ENCODE measurements at places on chromosomes 12 and 14.
A peak's percentile ranks its signal among the peaks of the same experiment; 100 is the strongest.

DNA sequence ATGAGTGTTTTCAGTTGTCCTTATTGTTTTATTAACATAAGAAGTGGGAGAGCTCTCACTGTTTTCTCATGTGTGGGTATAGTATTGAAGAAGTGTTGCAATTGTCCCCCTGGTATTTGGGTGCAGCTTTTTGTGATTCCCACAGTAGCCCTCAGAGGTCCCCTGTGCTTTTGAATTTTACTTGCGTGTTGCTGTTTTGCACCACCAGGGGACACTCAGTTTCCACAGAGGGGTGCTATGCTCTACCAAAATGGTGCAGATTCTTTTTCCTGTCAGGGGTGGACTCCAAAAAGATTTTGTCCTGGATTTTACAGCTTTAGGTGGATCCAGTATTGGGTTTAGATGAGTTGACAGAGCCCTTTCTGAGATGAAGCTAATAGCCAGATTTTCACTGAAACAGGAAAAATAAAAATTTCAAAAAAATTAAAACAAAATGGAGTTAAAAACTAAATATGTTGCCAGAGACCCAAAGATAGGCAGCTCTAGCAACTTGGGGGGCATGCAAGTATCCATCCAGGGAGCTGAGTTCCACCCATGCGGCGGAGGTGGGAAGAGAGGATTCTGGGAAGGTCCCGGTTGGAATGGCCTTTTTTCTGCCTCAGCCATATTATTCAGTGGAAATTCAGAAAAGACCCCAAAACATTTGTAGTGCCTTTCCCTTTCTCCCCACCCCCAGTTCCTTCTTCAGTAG, 50.2 kb downstream of the TTLL5 start:
- no peak for DNase-seq

DNA sequence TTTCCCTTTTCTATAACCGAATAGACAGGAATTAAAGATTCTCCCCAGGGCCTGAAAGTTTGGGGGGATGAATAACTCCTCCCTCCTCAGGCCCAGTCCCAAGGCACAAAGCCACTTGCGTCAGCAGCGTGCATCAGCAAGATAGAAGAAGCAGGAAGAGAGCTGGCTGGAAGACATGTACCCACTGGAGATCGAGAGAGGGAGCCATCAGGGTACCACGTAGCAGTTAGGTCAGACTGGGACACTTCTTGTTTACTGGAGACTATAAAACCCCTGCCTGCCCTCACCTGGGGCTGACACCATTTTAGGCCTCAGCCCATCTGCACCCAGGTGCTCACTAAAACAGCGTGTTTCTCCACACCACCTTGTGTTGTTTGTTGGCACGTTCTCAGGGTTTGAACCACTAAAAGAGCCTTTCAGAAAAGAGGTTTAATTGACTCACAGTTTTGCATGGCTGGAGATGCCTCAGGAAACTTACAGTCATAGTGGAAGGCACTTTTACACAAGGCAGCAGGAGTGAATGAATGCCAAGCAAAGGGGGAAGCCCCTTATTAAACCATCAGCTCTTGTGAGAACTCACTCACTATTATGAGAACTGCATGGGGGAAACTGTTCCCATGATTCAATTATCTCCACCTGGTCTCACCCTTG, 93.2 kb downstream of the TMTC3 start:
- no peak for DNase-seq

DNA sequence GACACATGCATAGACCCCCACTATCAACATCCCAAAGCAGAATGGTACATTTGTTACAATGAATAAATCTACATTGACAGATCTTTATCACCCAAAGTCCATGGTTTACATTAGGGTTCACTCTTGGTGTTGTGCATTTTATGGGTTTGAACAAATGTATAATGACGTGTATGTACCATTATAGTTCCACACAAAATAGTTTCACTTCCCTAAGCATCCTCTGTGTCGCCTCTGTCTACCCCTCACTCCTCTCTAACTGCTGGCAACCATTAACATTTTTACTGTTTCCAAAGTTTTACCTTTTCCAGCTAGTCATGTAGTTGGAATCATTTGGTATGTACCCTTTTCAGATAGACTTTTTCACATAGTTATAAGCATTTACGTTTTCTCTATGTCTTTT, 69.5 kb upstream of the LMO3 start:
- DNase-seq, result no peak

DNA sequence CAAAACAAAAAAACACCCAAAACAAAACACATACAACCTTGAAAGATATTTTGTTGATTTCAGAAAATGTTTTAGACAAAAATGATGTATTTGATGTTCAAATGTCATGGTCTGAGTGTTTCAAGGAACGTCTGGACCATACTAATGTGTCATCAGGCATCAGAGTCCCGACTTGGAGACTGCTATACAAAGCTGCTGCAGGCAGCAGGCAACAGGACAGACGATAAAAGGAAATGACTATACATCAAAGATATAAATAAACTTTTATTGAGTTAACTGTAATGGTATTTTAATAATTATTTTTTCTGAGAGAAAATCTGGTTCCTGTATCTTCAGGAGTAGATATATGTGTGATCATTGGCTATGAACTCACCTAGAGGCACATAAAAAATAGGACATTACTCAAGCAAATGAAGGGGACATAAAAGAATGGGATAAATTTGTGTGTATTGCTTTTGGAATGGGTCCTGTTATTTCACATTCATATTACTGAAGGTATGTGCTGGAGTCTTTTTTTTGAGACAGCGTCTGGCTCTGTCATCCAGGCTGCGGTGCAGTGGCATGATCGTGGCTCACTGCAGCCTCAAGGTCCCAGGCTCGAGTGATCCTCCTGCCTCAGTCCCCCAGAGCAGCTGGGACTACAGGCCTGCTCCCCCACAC, 87.3 kb upstream of the HECTD1 start:
- DNase-seq, result no peak

DNA sequence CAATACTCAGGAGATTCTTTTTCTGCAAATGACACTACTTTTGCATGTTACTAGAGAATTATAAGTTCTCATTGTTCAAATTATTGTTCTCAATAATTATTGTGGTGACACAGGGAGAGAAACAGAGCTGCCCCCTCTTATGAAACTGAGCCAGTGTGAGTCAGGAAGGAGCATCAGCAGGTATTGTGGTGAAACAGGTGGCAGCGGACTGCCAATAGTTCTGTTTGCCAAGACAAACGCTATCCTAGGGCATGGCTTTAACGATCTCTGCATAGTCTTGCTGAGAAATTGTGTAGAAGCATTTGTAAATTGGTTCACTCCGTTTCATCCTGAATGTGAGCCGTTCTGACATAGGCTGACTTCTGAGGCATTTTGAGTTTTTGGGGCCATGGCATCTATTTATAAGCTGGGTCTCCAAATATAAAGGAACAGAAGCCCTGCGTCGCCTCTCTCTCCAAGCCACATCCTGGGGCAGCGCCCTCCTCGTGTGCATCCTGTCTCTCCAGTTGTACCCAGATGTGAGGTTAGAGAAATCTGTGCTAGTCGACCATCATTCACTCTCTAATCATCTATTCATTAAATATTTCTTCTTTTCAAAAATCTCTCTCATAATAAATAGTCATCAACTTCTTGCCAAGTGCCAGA, 15.8 kb upstream of the PPP4R4 start:
- DNase-seq, result peak; percentile 18

DNA sequence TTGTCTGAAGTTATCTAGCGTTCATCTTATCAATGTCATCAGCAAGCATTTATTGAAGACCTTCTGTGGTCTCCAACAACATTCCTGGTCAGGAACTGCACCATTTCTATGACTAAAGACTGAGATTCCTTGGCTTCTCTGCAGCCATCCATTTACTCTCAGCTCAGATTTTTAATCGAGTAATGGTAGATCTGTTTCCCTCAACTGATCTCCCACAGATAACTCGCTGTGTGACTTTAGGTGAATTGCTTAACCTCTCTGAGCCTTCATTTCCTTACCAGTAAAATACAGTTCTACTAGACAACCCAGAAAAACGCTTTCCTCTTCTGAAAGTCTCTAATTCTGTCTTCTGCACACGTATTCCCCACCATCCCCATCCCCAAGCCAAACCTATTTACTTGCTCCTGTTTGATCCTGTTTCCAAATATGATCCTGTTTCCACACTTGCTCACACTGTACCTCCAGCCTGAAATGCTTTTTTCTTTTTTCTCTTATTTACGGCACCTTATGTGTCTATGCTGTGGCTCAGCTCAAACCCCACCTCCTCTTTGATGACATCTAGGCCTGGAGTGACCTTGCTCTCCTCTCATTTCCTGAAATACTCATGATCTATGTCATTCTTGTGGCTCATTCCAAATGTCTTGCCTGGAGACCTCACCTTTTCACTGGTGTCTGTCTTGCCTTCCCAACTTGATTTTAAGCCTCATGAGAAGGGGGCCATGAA, 21.8 kb downstream of the PLXNC1 start:
- no peak for DNase-seq

DNA sequence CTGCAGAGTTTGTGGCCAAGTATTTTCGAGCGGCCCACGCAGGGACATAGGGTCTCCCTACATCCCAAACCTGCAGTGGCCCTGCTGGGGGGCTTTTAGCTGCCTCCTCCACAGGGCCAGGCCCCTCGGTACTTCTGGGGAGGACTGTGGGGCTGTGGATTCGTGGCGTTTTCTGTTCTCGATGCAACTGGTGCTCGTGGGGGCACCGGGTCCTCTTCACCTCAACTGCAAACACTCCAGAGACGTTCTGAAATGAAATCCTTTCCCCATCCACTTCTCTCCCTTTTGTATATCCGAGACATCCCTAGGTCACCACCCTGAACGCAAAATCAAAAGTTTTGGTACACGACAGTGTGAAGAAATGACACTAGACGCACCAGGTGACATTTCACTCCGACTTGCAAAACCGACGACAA, 2.3 kb downstream of the RFX4 start:
- no peak for DNase-seq
